Tibial nerve (tissue), 4 donors: ENCODE measurements at places on chromosomes 3 and 15. TPM values are rescaled to one million over a fixed set of nuclear protein-coding genes. Genes with fewer than 3 reads are reported as not detected.

DNA sequence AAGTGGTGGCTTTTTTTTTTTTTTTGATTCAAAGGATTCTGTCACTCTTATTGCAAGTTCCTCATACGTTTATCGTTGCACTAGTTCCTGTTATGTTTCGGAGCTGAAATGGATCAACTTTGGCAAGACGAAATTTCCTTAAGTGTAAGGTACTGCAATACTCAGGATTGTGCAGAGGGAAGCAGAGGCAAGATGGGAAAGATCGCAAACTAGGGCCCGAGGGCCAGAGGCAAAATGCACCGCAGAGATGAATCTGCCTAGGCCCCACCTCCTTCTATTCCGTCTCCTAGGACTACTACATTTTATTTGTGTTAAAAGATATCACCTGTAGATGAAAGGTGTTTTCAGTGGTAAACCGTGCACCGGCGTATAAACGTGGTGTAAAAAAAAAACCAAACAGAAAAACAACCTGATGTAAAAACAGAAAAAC lies 331 bp downstream of the RNU6-1 start:
- DNase-seq, result no peak

DNA sequence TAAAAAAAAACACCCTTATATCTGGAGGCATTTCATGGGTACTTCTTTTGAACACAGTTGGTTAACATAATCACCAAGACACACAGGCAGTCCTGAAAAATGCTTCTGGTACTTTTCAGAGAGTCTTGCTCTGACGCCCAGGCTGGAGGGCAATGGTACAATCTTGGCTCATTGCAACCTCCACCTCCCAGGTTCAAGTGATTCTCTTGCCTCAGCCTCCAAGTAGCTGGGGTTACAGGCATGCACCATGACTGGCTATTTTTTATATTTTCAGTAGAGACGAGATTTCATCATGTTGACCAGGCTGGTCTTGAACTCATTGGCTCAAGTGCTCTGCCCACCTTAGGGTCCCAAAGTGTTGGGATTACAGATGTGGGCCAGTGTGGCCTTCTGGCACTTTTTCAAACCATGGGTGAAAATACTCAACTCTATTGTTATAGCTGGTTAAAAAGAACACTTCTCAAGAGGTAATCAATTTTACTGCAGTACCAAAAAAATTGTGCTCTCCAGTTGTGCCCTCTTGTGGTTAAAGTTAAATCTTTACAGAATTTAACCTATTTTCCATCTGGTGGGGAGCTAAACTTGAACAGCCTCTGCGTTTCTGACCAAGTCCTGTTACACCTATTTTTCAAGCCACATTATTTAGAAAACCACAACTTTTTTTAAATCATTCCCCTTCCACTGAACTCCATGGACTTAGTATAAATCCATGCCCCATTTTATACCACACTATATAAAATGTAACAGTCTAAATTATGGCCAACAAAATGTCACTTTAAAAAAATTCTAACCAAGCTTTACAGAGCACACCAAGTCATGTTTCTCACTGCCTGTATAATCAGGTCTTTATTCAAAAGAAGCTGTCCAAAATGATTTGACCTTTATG lies 1.2 kb upstream of the SNAPC5 start:
- no peak for DNase-seq

DNA sequence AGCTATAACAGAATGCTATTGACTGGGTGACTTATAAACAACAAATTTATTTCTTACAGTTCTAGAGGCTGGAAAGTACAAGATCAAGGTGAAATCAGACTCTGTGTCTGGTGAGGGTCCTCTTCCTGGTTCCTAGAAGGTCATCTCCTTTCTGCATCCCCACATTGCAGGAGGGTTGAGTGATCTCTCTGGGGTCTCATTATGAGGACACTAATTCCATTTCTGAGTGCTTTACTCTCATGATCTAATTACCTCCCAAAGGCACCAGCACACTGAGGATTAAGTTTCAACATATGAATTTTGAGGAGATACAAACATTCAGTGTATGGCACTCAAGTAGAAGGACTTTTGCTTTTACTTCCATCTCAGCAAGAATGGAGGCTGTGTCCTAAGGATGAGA lies 534.1 kb upstream of the KCNMB2 start:
- DNase-seq, result no peak

The OR5H14 gene
- not detected for total RNA-seq

DNA sequence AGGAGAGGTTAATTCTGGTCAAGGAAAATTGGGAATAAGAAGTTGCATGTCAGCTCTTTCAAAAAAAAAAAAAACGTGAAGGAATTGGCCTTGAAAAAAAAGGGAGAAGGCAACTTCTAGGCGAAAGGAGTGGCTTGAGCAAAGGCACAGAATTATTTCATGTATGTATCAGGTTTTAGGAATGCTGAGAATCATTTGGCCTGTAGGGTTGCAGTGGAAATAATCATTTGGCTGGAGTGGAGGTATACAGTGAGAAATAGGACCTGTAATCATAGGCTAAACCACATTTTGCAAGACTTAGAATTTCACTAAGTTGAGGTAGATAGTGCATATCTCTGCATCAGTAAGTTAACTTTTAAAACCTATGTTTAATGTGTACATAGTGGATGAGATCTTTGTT lies 54.9 kb downstream of the EPHA6 start:
- no peak for DNase-seq

The CCR8 gene
- total RNA-seq, result not detected

- DNase-seq, result no peak
These were observed 522 bp downstream of the PDZRN3 start for GRCh38 chr3:73624017-73624820.

The ARHGEF26 gene
- 44.7 TPM for total RNA-seq

DNA sequence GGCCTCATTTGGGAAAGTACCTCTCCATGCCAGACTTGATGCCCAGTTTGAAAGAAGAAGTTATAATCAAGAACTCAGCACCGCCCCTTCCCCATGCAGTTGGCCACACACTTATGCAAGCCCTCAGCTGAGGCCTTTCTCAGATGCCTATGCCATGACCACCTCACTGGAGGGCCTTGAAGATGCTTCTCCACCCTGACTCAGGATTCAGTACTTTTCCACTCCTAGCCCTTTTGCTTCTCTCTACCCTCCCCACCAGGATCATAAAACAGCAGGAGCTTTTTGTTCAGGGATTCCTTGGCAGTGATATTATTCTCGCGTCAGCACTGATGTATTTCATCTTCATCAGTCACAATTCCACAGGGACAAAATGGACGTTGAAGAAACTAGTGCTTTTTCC lies 313.5 kb downstream of the PYDC2 start:
- DNase-seq, result no peak

- peak; percentile 60 for DNase-seq
These were observed 44.2 kb downstream of the SGO1 start for GRCh38 chr3:20141851-20142250.

DNA sequence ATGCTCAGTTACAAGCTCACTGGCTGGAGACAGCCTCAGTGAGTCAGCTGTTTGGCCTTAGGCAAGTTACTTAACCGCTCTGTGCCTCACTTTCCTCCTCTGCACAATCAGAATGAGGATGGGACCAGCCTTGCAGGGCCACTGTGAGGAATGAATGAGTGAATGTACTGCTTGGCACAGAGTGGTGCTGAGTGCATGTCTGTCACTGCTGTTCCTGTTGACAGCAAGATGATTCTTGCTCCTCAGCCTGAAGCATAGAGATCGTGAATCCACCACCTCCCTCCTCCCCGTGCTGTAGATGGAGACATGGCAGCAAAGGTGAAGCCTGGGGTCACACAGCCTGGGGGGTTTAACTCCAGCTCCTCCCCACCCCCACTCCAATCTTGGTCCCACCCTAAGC lies 14.6 kb upstream of the GRIP2 start:
- no peak for DNase-seq

The BDH1 gene
- 15.1 TPM for total RNA-seq

The PPP2R3A gene
- 12.3 TPM for total RNA-seq

The CCR9 gene
- total RNA-seq, result not detected

GRCh38 chr3:178915365-178915764 lies 156.2 kb downstream of the ZMAT3 start:
- no peak for DNase-seq

DNA sequence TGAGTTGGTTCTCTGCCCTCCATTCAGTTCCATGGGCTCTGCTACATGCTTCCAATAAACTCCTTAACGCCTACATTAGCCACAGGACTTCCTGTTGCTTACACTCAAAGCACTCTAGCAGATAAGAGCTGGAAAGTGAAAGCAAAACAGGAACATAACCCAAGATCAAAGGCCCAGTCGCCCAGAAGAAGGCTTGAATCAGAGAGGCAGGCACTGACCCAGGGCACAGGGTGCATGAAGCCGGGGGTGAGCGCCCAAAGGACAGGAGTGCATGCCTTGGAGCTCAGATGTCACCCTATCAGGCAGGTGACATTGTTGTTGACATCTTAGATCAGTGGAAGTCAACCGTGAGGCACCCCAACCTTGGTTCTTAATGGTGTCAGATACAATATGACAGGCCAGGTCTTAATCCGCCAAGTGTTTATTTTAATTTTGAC lies 235.1 kb downstream of the UACA start:
- no peak for DNase-seq

DNA sequence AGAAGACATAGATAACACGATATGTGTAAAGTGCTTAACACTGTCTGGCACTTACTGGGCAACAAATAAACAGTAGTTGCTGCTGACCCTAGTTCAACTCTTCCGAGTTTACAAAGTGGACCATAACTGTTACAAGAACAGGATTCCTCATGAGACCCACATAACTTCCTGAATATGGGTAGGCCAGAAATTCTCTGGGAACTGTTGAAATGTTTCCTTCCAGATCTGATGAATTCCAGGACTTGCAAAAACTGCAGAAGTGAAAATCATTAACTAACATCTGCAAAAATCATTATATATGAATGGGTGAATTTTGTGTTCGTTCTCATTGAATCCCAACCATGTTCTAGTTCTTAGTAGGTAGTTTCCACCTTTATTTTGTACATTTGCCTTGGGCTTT lies 181.7 kb upstream of the MME start:
- no peak for DNase-seq

The EOGT gene
- total RNA-seq, result 42.6 TPM

DNA sequence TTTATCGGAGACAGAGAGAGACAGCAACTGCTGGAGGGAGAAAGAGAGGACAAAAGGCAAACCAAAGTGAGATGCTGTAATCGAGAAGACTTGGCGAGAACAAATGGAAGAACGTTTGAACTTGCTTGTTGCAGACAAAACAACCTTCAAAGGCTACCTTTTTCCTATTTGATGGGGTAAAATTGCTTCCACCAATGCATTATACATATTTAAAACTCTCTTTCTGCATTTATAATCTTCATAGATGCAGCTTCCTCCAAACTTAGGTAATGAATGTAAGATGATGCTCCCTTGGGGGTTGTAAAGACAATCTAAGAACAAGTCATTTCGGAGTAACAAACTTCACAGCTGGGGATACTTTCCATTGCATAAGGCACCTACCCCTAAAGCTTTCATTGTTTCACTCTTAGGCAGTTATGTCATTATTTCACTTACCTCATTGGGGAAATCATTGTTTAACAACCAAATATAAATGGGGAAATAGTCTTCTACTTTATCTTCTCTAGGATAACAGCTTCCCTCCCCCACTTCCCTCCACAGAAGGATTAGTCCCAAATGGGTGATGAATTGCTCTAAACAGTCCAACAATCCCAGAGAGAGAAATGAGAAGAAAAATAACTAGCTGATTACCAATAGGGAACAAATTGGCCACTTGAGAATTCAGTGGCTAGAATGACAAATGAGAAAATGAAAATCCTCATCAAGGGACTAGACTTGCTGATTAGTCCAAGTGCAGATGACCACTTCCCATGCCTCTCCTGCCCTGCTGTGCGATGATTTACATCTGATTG lies 269.8 kb upstream of the ADAMTS9 start:
- DNase-seq, result no peak

- no peak for DNase-seq
These were observed 377.5 kb downstream of the LRTM1 start for GRCh38 chr3:54550221-54550977.

GRCh38 chr3:196938576-196938975 lies 3.8 kb downstream of the NCBP2 start:
- no peak for DNase-seq

DNA sequence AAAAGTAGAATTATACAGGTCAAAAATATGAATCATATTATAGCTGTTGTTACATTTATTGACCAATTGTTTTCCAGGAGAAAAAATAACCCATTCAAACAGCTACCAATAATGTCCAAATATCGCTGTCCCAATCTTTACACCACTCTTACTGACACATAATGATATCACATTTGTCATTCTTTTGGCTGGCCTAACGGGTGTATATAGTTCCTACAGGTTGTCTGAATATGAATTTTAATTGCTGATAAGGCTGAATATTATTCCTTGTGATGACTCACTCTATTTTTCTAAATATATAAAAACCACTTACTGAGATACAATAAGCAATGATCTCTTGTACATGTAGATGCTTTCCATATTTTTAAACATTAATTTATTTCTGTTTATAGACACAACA lies 76.4 kb downstream of the FSIP1 start:
- no peak for DNase-seq

DNA sequence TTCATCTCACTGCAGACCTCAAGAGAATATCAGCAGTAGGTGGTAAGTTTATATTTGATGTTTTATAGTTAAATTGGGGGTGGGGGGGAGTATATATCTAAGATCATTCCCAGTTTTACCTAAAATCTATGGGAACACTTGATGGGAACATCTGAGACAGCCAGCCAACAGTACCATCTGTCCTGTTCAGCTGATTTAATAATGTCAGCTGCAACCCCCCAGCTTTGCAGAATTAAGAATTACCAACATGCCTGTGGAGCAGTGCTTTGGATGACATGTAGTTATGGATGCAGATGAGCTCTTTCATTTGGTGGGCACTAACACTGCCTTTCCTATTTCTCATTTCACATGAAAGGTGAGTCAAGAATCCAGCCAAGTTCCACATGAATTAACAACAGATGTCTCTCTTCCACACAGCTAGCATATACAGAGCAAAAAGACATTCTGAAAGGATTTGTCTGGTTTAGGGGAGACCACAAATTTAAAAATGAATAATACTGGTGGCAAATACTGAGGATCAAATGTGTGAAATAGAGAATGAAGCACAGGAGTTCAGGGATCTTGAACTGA lies 76.2 kb downstream of the SETD5 start:
- no peak for DNase-seq

DNA sequence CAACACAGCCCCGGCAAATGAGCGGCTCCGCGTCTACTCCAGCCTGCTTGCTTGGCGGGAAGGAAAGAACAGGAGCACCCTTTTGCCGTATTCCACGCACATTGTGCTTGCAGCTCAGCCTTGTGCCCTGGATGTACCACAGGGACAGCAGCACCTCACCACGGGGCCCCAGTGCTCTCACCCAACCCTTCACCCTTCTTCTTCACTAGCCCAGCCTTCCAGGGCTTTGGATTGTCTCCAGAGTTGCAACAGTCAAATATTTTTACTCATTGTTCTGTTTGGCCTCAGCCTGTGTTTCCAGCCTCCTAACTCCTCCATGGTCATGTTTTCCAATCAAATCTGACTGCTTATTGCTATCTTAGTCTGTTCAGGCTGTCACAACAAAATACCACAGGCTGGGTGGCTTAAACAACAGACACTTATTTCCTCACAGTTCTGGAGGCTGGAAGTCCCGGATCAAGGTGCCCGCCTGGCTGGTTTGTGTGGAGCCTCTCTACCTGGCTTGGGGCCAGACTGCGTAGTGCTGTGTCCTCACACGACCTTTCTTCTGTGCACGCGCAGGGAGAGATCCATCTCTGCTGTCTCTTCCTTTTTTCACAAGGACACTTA lies 79.2 kb upstream of the ABHD17C start:
- peak; percentile 27 for DNase-seq
